ENCODE measurements at places on chromosomes 2 and 18.
A peak's percentile ranks its signal among the peaks of the same experiment; 100 is the strongest.

GRCh38 chr18:22452226-22452668 is 34.5 kb upstream of the CTAGE1 start:
- no peak for DNase-seq

- no peak for DNase-seq
These were observed 698.2 kb downstream of the TRIB2 start for GRCh38 chr2:13414897-13415296.

- DNase-seq = no peak
These were observed 307.6 kb upstream of the MYT1L start for GRCh38 chr2:2638547-2639220.

- DNase-seq = no peak
These were observed 845 bp downstream of the CFAP210 start for GRCh38 chr2:169693360-169693759.

GRCh38 chr2:91477731-91478672 is 2786.5 kb downstream of the RPIA start:
- peak; percentile 42 for DNase-seq

DNA sequence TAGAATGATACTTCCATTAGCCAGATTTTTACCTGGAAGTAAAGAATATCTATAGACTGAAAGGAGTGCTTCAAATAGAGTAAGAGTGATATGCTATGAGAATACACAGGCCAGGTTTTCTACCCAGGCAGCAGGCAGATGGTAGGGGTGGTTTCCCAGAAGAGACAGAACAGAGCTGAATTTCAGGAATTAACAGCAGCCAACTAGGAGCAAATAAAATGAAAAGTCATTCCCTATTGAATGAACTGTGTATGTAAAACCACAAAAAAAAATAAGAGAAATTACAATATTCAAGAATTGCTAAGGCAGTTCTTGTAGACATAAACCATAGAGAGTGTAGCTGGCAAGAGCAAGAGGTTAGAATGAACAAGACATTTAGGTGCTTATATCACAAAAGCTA is 336.8 kb downstream of the KCNJ3 start:
- DNase-seq = no peak

DNA sequence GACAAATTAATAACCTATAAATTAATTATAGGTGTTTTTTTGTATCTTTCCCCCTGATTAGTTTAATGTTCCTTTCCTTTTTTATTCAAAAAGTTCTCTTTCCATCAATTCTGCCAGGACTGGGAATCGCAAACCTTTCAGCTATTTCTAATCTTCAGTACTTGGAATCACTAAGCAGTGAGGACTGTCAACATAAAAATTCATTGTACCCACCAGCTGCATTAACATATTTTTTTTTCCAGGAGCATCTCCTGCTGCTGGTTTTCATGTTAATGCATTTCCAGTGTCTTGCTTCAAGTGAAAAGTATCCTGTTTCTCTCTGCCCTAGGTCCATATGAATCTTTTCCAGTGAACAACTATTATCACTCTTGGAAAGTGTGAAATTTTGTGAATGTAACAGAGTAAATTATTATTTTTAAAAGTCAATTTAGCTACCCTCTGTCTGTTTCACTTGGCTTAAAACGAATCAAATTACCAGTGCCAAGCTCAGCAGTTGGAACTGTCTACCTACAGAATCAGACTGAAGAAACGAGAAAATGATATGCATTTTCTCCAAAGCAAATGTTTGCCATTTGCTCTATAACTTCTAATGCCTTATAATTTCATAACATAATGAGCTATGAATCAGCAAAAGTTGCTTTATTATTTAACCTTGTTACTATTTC is 804.4 kb downstream of the EPHA4 start:
- no peak for DNase-seq

GRCh38 chr2:233492078-233492477 is 74.5 kb downstream of the USP40 start:
- no peak for DNase-seq

DNA sequence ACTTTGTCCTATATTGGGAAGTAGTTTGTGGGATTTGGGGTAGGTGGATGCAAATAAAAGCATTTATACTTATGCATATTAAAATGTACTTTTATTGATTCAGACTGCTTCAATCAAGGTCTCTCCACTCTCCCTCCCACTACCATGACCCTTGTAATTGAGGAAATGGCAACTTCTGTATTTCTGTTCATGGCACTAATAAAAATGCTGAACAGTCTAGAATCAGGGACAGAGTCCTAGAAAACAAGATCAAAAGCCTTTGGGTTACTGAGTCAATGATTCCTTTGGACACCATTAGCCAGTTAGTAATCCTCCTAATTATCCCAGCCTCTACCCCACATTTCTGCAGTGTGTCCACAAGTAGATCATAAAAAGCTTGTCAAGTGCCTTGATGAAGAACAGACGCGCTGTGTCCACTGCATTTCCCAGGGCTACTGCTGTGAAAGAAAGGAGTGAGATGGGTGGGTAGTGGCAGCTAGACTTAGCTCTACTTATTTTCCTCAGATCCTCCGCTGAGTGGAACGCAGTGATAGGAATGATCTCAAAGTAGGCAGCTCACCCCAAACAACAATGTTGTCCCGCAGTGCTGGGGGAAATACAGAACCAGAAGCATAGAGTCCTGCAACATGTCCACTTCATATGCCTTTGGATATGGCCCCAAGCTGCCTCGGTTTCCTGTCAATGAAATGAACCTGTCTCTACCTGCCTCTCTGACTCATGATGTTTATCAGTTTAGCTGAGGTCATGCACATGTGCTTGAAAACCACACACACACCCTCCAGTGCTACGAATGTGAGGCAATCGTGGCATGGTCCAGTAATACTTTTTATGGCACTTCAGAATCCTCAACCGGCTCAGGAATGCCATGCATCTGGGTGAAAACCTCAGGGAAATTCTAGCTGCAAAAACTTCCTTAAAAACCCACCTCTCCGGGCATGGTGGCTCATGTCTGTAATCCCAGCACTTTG is 115.5 kb downstream of the COL6A3 start:
- no peak for DNase-seq

GRCh38 chr2:42086500-42086953 is 38.7 kb downstream of the PKDCC start:
- peak; percentile 16 for DNase-seq

GRCh38 chr18:36415625-36416024 is 118.1 kb downstream of the FHOD3 start:
- DNase-seq = no peak

GRCh38 chr2:58922245-58922644 is 681.1 kb upstream of the FANCL start:
- no peak for DNase-seq

- no peak for DNase-seq
These were observed 100.1 kb downstream of the TSN start for GRCh38 chr2:121855510-121855909.

- no peak for DNase-seq
These were observed 19.0 kb downstream of the DYM start for GRCh38 chr18:49441338-49441938.

DNA sequence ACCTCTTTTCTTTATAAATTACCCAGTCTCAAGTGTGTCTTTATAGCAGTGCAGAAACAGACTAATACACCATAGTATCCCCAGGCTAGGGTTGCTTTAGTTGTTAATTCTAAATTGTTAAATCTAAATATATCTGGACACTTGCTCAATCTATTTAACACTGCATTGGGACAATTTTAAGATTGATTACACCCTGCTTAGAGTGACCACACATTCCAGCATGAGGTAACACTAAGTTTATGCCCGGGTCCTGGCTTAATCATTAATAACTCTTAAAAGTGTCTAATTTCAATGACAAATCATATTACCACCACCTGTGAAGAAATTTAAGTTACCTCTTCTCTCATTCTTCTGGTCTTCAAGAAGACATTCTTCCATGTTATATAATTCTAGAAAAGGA is 131.4 kb downstream of the ZNF385B start:
- no peak for DNase-seq

DNA sequence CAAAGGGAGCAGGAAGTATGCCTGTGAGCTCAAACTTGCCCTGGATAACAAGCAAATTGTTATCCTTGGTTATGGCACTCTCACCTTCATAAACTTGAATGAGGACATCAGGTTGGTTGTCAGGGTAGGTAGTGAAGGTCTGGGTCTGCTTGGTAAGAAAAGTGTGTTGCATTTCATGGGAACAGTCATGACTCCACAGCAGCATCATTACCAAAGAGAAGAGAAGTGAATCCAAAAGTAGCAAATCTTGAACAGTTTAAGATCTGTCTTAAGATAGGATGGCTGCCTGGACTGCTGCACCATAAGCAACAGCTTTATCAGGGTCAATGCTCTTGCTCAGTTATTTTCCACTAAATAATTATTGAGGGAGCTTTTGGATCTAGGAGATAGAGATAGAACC is 350.7 kb upstream of the MAP2 start:
- no peak for DNase-seq

- no peak for DNase-seq
These were observed 558.3 kb downstream of the KCNJ3 start for GRCh38 chr2:155256803-155257202.

GRCh38 chr2:168286535-168286934 is 39.1 kb upstream of the STK39 start:
- DNase-seq = no peak

- DNase-seq = no peak
These were observed 49.3 kb downstream of the UXS1 start for GRCh38 chr2:106144621-106145331.

GRCh38 chr18:68220458-68220857 is 494.4 kb downstream of the TMX3 start:
- DNase-seq = no peak

GRCh38 chr2:196750291-196750923 is 49.1 kb downstream of the GTF3C3 start:
- no peak for DNase-seq

DNA sequence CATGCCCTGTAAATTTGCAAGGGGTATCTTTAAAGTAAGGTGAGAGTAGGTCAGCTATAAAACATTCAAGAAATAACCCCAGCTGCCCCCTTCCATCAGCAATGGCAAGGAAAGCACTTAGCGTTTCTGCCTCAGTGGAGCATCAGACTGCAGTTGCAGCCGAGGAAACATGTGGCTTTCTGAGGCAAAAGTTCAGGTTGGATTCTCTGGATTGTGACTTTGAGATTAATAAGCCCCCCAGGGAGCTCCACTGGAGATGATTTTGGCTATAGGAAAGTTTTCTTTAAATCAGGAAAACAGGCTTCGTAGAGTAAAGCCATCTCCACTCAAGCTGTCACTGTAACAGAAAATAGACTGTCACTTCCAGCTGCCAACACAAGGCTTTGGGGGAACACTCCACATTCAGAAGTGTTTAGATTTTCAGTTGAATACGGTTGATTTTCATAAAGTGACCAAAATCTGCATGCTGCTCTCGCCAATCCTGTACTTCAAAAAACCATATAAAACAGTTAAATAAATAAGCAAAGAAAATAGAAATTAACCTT is 15.3 kb upstream of the RIT2 start:
- DNase-seq = no peak

DNA sequence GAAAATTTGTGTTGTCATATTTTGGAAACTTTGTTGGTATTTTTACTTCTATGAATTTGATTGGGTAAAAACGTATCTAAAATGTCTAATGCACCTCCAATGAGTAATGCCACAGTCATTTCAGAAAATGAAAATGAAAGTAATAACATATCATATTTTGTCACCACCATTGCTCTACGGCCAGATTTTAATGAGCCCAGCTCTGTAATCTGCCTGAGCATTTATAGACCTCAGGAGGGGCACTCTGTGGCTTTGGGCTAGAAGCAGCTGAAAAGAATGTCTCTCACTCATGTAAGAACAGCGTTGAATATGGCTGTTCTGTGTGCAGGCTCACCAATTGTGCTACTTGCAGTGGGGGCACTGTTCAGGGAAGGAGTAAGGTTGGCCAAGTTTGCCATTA is 32.7 kb upstream of the ABCA12 start:
- no peak for DNase-seq

- DNase-seq = no peak
These were observed 127.6 kb upstream of the DLGAP1 start for GRCh38 chr18:4582431-4583335.

DNA sequence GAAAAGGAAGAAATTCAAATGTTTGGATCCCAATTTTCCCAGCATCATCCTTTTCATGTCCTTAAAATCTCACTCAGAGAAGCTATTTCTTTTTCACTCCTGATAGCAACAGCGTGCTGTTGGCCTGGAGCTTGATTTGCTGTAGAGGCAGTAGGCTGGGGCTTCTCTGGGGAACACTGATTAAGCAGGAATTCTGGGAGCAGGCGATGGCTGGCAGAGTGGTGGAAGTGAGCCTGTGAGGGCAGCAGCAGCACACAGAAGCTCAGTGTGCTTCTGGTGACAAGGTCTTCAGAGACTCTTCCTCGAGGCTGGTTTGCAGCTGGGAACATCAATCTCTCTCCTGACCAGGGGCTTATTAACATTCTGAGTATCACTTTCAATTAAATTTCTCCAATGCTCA is 284.6 kb downstream of the DPP10 start:
- DNase-seq = no peak

All from activated naive CD4-positive, alpha-beta T cell treated with anti-CD3 and anti-CD28 coated beads, Interleukin-2, amount 50 U/mL, for 16 hours (primary cell).